ENCODE measurements at places on chromosomes 4 and X.

DNA sequence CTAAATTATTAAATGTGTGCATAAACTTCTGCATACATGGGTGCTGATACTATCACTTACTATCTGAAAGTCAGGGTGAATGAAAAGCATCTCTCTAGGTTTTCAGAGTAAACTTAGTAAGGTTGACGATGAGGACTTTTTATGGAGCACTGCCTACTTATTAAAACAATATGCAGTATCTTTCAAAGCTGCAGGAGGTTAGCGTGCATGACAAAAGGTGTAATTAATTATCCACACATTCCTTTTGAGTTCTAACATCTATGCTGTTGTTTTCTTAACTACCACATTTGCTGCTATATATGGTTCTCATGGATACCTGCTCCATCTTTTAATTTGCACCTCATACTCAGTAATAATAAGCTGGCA, 256.2 kb downstream of the FSTL5 start:
- DNase-seq: no peak

DNA sequence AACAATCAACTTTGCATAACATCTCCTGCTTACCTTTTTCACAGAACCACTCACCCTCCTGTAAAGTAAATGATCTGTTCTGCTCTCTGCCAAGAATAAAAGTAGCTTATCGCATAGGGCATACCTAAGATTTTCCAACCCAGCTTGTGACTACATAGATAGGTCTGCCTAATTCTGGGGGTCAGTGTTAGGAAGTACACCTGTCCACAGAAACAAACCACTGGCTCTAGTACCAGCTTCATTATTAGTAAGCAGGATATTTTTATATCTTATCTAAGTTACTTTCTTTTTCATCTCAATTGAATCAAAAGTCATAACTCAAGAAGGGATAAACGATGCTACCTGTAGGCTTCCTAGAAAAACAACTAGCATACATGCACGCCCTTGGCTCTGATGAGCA, 23.8 kb downstream of the CXCL1 start:
- no peak for DNase-seq

GRCh38 chrX:153539171-153539978, 21.9 kb downstream of the ATP2B3 start:
- peak; percentile 4 for DNase-seq

- no peak for DNase-seq
Observed at GRCh38 chr4:176656108-176656507, 136.6 kb downstream of the VEGFC start.

- DNase-seq: no peak
Observed at GRCh38 chr4:26459054-26459755, 31.1 kb downstream of the CCKAR start.

DNA sequence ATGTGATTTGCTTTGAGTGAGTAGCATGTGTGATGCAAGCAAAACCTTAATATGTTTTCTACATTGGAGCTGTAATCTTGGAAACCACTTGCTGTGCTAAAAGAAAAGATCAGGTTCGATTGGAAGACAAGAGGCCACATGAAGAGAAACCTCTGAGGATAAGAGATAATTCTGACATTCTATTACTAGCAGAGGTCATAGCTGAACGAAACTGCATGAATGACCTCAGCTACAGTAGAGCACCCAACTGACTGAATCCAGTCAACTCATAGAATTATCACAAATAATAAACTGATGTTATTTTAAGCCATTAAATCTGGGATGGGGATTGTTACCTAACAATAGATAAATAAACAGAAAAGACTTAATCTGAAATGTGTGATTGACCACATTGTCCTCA, 147.1 kb downstream of the CAMK2D start:
- no peak for DNase-seq

- DNase-seq: no peak
Observed at GRCh38 chrX:30904186-30904585, 15.1 kb upstream of the TAB3 start.

DNA sequence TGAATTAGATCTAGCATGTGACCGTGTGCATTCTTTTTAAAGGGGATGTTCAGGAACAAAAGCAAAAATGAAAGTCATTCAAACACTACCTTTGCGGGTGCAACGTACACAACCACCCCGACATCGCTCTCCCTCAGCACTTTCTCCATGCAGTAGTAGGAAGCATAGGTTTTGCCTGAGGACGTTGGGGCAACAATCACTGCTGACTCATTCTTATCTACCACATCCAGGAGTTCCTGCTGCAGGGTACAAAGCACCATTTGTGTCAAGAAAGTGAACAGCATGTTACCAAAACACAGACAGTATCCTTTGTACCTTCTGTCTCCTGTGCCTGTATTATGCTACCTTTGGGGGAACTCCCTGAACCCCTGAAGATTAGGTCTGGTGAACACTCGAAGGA, 58.6 kb downstream of the DDX60L start:
- DNase-seq: no peak

GRCh38 chr4:185115827-185116232, 27.2 kb upstream of the SLC25A4 start:
- DNase-seq: no peak

DNA sequence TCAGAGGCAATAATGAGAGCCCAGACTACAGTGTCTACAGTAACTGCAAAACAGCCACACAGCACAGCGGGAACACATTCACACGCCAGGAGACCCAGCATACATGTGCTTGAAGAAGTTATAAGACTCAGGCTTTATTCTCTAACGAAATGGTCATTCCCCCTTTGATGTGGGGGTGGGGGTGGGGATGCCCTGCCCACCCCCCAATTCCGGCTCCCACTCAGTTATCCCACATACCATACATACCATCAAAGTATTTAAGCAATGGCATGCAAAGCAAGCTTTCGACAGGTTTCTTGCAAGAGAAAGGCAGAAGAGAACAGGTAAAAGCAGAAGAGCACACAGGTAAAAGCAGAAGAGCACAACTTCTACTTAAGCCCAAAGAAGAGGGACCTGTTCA, 3.6 kb downstream of the MECP2 start:
- DNase-seq: no peak

GRCh38 chrX:149280011-149280410, 225.1 kb downstream of the IDS start:
- no peak for DNase-seq

DNA sequence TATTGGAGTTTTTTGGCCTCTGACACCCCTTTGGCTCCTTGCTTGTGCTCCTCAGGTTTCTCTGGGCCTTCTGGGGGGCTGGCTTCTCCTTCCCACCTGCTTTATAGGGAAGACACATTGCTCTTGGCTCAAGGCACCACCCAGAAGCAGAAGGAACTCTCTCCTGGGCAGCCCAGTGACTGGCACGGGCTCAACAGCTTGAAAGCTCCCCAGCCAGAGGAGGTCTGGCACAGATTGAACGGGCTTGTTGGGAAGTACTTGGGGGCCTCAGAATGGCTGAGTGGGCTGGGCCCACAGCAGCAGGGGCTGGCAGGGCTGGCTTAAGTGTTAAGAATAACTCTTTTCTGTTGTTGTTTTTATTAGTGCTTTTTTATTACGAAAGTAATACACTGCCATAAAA, 11.2 kb upstream of the ZNF185 start:
- DNase-seq: no peak

- DNase-seq: no peak
Observed at GRCh38 chrX:81229229-81229628, 27.3 kb downstream of the SH3BGRL start.

DNA sequence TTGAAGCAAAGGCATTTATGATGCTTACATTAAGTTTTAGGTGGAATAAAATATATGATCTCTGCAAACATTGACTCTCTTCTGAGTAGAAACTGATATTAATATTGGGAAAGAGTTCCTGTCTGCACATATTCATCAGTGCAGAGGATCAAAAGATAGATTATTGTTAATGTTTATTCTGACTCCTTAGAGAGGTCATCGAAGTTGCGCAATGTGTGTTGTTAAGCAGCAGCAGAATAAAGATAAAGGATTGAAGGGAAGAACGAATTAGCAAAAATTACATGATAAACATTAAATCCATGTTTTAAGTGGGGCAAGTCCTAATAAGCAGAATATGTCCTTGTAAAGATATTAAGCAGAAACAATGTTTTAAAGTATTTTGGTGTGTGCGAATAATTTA, 72.6 kb upstream of the MBNL3 start:
- no peak for DNase-seq

DNA sequence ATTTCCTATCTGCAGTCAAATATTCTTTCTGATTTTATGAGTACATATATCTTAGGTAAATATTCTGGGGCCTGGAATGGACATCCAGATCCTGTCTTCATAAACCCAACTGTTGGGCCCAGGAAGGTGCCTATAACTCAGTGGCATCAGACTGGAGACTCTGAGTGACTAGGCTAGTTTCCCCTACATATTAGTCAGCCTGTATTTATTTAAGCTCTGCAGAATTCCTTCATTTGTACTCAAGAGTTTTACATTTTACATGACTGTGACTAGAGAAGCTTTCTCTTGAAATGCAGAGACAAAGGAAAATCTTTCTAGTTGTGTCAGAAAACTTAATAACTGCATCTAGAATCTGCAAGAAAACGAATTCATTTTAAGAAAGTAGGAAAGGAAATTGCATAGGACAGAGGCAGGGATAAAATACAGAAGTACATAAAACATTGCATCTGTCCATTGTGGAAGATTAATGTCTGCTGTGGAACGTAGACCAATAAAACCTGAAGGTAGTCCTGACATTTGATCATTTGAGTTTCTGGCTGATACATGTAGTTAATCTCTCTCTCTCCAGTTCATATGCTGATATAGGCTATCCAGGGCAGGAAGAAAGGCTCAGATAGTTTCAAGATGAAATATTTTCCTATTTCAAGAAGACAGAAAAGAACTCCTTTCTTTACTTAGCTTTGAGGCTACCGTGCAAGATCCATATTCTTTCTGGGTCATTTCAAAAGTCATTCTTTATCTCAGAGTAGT, 78.2 kb downstream of the OPHN1 start:
- no peak for DNase-seq

GRCh38 chr4:89312066-89312465, 4.5 kb upstream of the GPRIN3 start:
- DNase-seq: no peak

- no peak for DNase-seq
Observed at GRCh38 chrX:150913511-150913910, 15.0 kb upstream of the CD99L2 start.

GRCh38 chr4:149676076-149676475, 139.6 kb downstream of the IQCM start:
- no peak for DNase-seq

GRCh38 chrX:57453901-57454300, 137.9 kb upstream of the ZXDB start:
- no peak for DNase-seq

DNA sequence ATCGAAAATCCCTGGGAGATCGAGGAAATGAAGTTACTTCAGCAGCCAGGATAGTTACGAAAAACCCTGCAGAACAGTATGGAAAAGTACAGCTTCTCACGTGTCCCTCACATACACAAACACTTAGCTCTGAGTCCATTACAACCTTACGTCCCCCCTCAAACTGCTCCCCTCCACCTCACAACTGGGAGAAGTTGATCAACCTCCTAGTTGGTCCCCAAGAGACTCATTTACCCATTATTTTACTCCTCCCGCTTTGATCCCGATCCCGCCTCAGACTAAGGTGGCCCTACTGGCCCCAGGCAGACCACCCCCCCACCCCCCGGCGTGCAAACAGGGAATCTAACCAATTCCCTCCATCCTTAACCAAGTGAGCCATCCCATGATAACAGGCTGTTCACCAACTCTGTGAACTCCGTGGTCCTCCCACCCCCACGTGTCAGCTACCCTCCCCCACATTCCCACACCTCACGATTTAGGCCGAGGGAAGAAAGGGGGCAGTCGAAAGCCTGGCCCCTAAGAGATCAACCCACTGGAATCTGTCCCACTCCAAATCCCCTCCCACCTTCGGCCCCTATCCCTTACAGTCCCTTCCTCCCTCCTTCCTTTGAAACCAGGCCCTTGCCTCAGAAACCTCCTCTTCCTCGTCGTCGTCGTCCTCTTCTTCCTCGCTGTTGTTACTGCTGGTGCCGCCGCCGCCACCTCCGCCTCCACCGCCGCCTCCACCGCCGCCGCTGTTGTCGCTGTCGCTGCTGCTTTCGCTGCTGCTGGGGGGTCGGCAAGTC, 755 bp downstream of the ANKRD17 start:
- no peak for DNase-seq

DNA sequence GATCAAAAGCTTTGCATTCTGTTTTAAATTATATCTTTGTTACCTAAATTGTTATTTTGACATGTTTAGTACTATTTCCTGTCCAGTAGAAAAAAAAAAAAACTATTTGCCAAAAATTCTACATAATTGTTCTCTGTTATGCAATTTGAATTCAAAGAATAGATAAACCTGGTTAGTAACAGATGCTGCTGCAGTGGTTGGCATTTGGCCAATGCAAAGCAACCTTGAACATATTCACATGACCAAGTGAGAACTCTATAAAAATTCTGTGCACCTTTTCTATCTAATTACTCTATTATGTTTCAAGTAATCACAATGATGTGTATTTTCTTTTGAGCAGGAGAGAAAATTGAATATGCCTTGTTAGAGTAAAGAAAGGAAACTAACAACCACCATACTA, 1473.4 kb downstream of the RPA4 start:
- no peak for DNase-seq

DNA sequence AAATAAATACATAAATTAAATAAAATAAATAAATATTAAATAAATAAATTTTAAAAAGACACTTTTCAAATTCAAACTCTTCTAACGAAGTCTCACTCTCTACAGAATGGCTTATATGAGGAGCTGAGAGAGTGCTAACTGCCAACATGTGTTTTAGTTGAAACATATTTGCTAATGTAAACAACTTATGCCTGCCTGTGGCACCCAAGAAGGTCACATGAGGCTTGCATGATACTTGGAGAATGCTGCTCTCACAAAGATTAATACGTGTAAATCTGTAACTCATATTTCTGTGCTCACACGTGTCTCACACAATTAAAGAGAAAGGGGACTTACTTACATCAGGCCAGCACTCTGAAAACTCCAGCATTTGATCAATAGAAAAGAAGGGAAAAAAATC, 43.2 kb upstream of the PITX2 start:
- no peak for DNase-seq

DNA sequence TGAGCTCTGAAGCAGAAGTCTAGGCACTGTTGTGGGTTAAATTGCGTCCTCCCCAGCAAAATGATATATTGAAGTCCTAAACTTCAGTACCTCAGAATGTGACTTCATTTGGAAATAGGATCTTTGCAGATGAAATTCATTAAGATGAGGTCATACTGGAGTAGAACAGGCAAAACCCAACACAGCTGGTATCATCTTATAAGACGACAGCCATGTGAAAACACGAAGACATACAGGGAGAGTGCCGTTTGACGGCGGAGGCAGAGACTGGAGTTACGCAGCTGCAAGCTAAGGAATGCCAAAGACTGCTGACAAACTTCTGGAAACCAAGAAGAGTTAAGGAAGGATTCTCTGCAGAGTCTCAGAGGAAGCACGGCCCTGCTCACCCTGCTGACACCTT, 241.5 kb downstream of the MAML3 start:
- no peak for DNase-seq

GRCh38 chr4:2834001-2834921, 9.4 kb upstream of the ADD1 start:
- no peak for DNase-seq

- DNase-seq: no peak
Observed at GRCh38 chr4:99324979-99325378, 3.8 kb upstream of the ADH1B start.
